Thyroid gland (tissue), 4 donors: ENCODE measurements at places on chromosomes 12 and 14. TPM values are rescaled to one million over a fixed set of nuclear protein-coding genes. Genes with fewer than 3 reads are reported as not detected.
A peak's percentile ranks its signal among the peaks of the same experiment; 100 is the strongest.

KCNH5 gene
- total RNA-seq, result not detected

INSM2 gene
- not detected for total RNA-seq

WDR20 gene
- total RNA-seq, result 37.8 TPM

PPP4R4 gene
- 0.67 TPM for total RNA-seq

AQP2 gene
- total RNA-seq, result not detected

BEST3 gene
- total RNA-seq, result not detected

SCNN1A gene
- 288 TPM for total RNA-seq

SLC17A8 gene
- not detected for total RNA-seq

FGD4 gene
- 37.5 TPM for total RNA-seq

CLEC2B gene
- 7.3 TPM for total RNA-seq

GLIPR1L1 gene
- total RNA-seq, result not detected

IL31 gene
- total RNA-seq, result not detected

CLEC4C gene
- not detected for total RNA-seq

CNOT2 gene
- total RNA-seq, result 177 TPM

RASSF9 gene
- total RNA-seq, result 8.1 TPM

- H3K36me3 ChIP-seq, result no peaks in the 10 kb centered on the region
- H3K4me3 ChIP-seq, result no peak overlapping the region
- H3K4me1 ChIP-seq, result no peaks in the 10 kb centered on the region
- no peaks in the 10 kb centered on the region for H3K27me3 ChIP-seq
- no peak overlapping the region for H3K27ac ChIP-seq
Observed at GRCh38 chr14:61202124-61202523, 79.0 kb downstream of the TMEM30B start.

DNA sequence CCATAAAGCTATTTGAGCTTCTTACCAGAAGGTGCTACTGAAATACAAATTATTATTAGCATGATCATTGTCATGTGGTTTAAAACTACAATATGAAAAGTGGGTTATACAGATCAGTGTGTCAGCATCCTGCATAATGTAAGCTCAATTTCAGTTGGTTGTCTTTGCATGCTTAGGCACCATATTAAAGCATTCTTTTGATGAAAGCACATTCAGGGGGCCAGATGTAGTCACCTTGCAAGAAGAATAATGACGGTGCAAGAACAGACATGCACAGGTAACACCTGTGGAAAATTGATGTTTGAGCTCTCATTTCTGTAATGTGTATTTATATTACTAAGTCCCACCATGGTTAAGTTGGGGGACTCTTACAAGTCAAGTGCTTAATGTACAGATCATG, 123.9 kb downstream of the PAX9 start:
- DNase-seq, result no peak
- H3K4me1 ChIP-seq, result no peaks in the 10 kb centered on the region
- no peak overlapping the region for H3K27ac ChIP-seq
- H3K4me3 ChIP-seq, result no peak overlapping the region
- no peaks in the 10 kb centered on the region for H3K27me3 ChIP-seq

- no peak for DNase-seq
- no peaks in the 10 kb centered on the region for H3K27me3 ChIP-seq
- no peak overlapping the region for H3K27ac ChIP-seq
- H3K4me3 ChIP-seq, result no peak overlapping the region
Observed at GRCh38 chr14:94656043-94656442, 43.9 kb downstream of the SERPINA3 start.

GRCh38 chr12:90945070-90945649, 9.8 kb downstream of the CCER1 start:
- H3K4me3 ChIP-seq, result no peak overlapping the region
- H3K27me3 ChIP-seq, result no peaks in the 10 kb centered on the region
- DNase-seq, result no peak
- no peak overlapping the region for H3K27ac ChIP-seq
- H3K36me3 ChIP-seq, result no peaks in the 10 kb centered on the region

DNA sequence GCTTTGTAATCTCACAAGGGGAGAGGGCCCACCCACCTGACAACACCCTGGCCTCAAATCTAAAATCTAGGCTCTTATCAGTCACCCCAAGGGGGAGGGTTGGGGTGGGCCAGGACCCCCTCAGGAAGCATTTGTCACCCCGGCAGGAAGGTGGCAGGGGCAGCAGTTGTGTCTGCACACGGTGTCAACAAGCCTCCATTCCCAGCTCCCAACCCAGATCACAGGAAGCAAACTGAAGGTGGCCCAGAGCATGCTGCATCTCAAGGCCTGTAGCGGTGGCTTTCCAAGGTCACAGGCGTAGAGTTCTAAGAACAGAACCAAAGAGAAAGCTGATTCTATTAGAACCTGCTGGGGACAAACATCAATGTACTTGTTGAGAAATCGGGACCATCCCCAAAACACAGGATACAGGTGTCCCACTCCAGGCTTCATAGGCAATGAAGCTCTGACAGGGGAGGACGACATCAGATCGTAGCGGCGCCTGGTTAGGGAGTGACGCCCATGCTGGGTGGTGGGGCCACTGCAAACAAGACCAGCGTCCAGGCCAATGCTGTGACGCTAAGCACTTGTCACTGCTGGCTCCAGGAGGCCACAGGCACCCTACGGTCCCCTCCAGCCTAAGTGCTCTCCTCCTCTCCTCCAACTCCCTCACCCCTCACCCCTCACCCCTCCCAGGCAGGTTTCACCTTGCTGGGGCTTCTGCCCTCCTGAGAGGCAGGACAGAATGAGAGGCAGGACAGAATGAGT, 52.9 kb downstream of the CCDC88C start:
- no peak overlapping the region for H3K27ac ChIP-seq
- H3K27me3 ChIP-seq, result no peaks in the 10 kb centered on the region
- DNase-seq, result no peak
- H3K4me1 ChIP-seq, result no peaks in the 10 kb centered on the region

- H3K4me3 ChIP-seq, result no peak overlapping the region
- H3K27me3 ChIP-seq, result no peaks in the 10 kb centered on the region
Observed at GRCh38 chr12:26250801-26251200, 55.4 kb downstream of the SSPN start.

GRCh38 chr14:20469890-20470602, 840 bp downstream of the PNP start:
- no peaks in the 10 kb centered on the region for H3K27me3 ChIP-seq
- H3K4me3 ChIP-seq, result peak overlapping the region; percentile 80
- H3K4me1 ChIP-seq, result peaks cover 13% of the 10 kb centered on the region
- peak; percentile 45 for DNase-seq
- peaks cover 8% of the 10 kb centered on the region for H3K36me3 ChIP-seq

- no peak for DNase-seq
- no peaks in the 10 kb centered on the region for H3K27me3 ChIP-seq
- H3K36me3 ChIP-seq, result no peaks in the 10 kb centered on the region
- no peaks in the 10 kb centered on the region for H3K4me1 ChIP-seq
Observed at GRCh38 chr14:40119765-40120164, 687.5 kb upstream of the FBXO33 start.

GRCh38 chr12:112386726-112387125, 4.5 kb upstream of the HECTD4 start:
- DNase-seq, result no peak
- H3K4me1 ChIP-seq, result peaks cover 5% of the 10 kb centered on the region

DNA sequence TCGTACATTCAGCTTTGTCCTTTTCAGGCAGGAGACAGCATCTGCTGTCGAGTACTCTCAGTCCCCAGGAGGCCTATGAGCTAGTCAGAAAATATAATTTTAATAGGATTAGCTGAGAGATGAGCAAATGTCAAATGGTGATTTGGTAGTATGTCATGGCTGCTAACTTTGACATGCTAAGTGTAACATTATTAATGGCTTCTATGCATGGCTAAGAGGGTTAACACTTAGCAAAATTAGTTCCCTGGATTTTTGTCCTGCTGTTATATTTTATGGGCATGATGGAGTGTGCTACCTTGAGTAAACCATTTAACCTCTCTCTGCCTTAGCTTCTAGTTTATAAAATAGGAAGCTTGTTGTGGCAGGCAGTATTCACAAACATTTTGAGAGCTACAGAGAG, 2.9 kb upstream of the PCNX1 start:
- no peaks in the 10 kb centered on the region for H3K36me3 ChIP-seq
- peaks cover 25% of the 10 kb centered on the region for H3K4me1 ChIP-seq
- no peak overlapping the region for H3K4me3 ChIP-seq
- no peak overlapping the region for H3K27ac ChIP-seq
- H3K27me3 ChIP-seq, result no peaks in the 10 kb centered on the region
- DNase-seq, result no peak

GRCh38 chr12:108305520-108305919, 33.6 kb downstream of the CMKLR1 start:
- no peaks in the 10 kb centered on the region for H3K36me3 ChIP-seq
- peak overlapping the region; percentile 61 for H3K27ac ChIP-seq
- no peak overlapping the region for H3K4me3 ChIP-seq
- H3K4me1 ChIP-seq, result peaks cover 54% of the 10 kb centered on the region

GRCh38 chr14:100107236-100107635, 42.0 kb downstream of the EVL start:
- no peaks in the 10 kb centered on the region for H3K36me3 ChIP-seq
- no peaks in the 10 kb centered on the region for H3K27me3 ChIP-seq
- peaks cover 10% of the 10 kb centered on the region for H3K4me1 ChIP-seq
- no peak overlapping the region for H3K4me3 ChIP-seq
- no peak overlapping the region for H3K27ac ChIP-seq

DNA sequence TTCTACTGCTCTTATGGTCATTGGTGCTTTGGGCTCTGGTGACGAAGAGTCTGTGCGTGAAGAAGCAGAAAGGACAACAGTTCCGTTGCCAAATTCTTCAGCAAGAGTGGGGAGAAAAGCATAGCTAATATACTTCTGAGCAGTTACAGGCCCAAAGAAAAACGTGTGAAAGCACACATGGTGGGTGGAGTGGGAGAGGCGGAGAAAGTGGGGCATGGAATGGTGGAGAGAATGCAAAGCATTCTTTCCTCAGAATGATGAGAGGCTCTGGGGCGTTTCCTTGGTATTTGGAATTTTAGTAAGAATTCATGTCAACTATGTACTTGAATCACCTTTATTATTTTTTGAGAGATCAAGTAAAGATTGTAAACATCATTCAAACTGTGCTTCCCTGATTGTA, 396.1 kb downstream of the NAV3 start:
- H3K27ac ChIP-seq, result no peak overlapping the region
- DNase-seq, result no peak
- H3K36me3 ChIP-seq, result no peaks in the 10 kb centered on the region

GRCh38 chr14:59060841-59061240, 127.6 kb upstream of the DAAM1 start:
- H3K27me3 ChIP-seq, result no peaks in the 10 kb centered on the region
- no peaks in the 10 kb centered on the region for H3K4me1 ChIP-seq
- DNase-seq, result peak; percentile 62
- H3K27ac ChIP-seq, result no peak overlapping the region
- no peak overlapping the region for H3K4me3 ChIP-seq

GRCh38 chr12:101127521-101128219, 82.4 kb downstream of the SLC5A8 start:
- no peak overlapping the region for H3K4me3 ChIP-seq
- H3K4me1 ChIP-seq, result no peaks in the 10 kb centered on the region
- no peak for DNase-seq
- H3K27me3 ChIP-seq, result no peaks in the 10 kb centered on the region

DNA sequence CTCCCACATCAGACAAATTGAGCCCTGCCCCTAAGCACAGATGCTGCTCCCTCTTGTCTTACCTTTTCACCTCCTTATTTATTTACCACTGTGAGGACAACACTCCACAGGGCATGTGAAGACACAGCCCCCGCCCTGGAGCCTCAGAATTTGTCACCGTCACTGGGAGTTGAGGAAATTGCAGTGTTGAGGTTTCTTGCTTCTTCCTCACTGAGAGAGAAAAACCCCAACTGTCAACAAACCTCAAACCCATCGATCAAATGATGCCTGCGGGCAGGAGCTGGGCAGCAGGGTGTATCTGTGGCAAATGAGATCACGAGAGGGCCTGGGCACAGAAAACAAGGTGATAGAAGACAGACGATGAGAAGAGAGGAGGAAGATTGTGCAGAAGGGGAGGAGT, 30.5 kb upstream of the PLEKHG3 start:
- no peak for DNase-seq
- no peak overlapping the region for H3K27ac ChIP-seq
- H3K4me1 ChIP-seq, result no peaks in the 10 kb centered on the region
- H3K4me3 ChIP-seq, result no peak overlapping the region

- H3K27ac ChIP-seq, result no peak overlapping the region
- no peak for DNase-seq
- H3K36me3 ChIP-seq, result no peaks in the 10 kb centered on the region
- no peaks in the 10 kb centered on the region for H3K4me1 ChIP-seq
- H3K27me3 ChIP-seq, result no peaks in the 10 kb centered on the region
- H3K4me3 ChIP-seq, result no peak overlapping the region
Observed at GRCh38 chr12:80101126-80101525, 1.8 kb downstream of the OTOGL start.

DNA sequence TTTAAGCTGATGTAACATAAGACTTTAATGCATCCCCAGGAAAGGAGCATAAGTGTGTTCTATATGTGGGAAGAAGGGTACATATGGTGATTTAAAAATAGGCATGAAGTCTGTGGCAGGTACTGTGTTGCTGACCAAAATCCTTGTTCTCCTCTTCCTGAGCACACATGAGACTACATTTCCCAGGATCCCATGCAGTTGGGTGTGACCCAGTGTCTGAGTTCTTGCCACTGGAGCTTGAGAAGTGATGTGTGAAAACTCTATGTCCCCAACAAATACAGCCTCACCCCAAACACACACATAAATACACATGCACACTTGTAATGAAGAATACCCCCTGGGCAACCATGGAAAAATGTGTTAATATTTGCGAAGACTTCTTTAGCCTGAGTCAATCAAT, 8.5 kb upstream of the SMIM10L1 start:
- H3K4me1 ChIP-seq, result no peaks in the 10 kb centered on the region
- no peak for DNase-seq
- H3K36me3 ChIP-seq, result no peaks in the 10 kb centered on the region
- H3K4me3 ChIP-seq, result no peak overlapping the region
- no peak overlapping the region for H3K27ac ChIP-seq

DNA sequence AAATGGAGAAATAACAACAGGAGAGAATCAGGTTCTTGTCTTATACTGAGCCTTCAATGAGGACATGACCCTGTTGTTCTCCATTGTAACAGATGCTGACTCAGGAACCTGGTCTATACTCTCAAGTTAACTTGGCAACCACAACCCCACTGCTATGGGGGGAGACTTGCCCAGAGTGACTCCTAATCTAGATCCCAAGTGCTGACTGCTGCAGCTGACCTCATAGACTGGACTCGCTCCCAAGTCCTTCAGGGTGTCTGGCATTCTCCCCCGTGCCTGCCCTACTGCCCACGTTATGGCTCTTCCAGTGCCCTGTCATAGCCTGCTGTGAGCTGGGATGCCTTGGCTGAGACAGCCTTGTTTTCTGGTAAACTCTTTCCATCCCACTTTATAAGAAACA, 37.1 kb downstream of the NID2 start:
- H3K4me1 ChIP-seq, result peaks cover 26% of the 10 kb centered on the region
- peak; percentile 60 for DNase-seq
- peaks cover 28% of the 10 kb centered on the region for H3K36me3 ChIP-seq
- H3K27me3 ChIP-seq, result no peaks in the 10 kb centered on the region
